ENCODE measurements at places on chromosomes 2 and 18. TPM values are rescaled to one million over a fixed set of nuclear protein-coding genes. Genes with fewer than 3 reads are reported as not detected.

GRCh38 chr2:70828914-70829824 is 6.4 kb downstream of the CD207 start:
- no peaks in the 10 kb centered on the region for H3K36me3 ChIP-seq
- H3K27ac ChIP-seq: no peak overlapping the region
- H3K4me3 ChIP-seq: no peak overlapping the region
- no peak for DNase-seq
- peaks cover 26% of the 10 kb centered on the region for H3K4me1 ChIP-seq

- H3K27ac ChIP-seq: no peak overlapping the region
- H3K4me3 ChIP-seq: no peak overlapping the region
- H3K27me3 ChIP-seq: no peaks in the 10 kb centered on the region
- H3K4me1 ChIP-seq: no peaks in the 10 kb centered on the region
Observed at GRCh38 chr2:57877811-57878170, 168.8 kb upstream of the VRK2 start.

GRCh38 chr18:38695559-38696280 is 1130.1 kb upstream of the CELF4 start:
- peaks cover 3% of the 10 kb centered on the region for H3K36me3 ChIP-seq
- peaks cover 21% of the 10 kb centered on the region for H3K4me1 ChIP-seq
- H3K27ac ChIP-seq: no peak overlapping the region
- H3K27me3 ChIP-seq: peaks cover 6% of the 10 kb centered on the region
- DNase-seq: no peak
- no peak overlapping the region for H3K4me3 ChIP-seq

DNA sequence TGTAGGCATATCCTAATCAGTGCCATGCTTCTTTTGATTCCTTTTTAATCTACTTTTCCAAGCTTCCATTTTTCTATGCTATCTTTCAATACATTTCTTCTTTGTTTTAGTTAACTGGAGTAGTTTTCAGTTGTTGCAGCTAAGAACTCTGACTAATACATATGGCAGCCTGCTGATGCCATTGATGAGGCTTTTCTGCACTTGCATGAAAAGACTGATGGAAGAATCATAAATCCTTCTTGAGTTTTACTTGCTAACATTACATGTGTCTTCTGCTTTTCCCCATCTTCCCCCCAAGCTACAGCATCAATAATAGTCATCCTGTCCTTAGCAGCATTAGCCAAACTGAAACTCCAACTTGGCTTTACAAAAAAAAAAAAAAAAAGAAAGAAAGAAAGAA is 203.3 kb downstream of the LRP1B start:
- no peak overlapping the region for H3K27ac ChIP-seq
- DNase-seq: no peak
- no peak overlapping the region for H3K4me3 ChIP-seq
- H3K27me3 ChIP-seq: no peaks in the 10 kb centered on the region

RAPGEF4 gene
- 0.19 TPM for total RNA-seq

DNA sequence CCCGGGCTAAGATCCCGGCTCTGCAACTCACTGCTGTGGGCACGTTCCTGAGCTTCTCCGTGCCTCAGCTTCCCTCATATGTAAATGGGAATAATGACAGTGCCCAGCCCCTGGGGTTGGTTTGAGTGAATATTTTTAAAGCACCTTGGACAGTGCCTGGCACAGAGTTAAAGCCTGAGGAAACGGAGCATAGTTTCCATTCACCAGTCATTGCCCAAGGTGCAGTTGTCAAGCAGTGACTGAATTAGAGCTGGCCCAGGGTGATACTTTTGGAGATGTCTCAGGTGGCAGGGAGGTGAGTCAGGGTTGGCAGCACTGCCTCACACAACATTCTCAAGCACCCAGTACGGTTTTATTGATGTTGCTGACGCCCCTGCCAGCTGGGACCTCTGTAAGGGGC is 12.2 kb downstream of the TMEM177 start:
- peaks cover 4% of the 10 kb centered on the region for H3K36me3 ChIP-seq
- no peaks in the 10 kb centered on the region for H3K27me3 ChIP-seq
- H3K27ac ChIP-seq: no peak overlapping the region
- DNase-seq: no peak
- H3K4me3 ChIP-seq: no peak overlapping the region

LAMA3 gene
- total RNA-seq: not detected
